ENCODE measurements at places on chromosomes 6 and 20. TPM values are rescaled to one million over a fixed set of nuclear protein-coding genes. Genes with fewer than 3 reads are reported as not detected.

The SLC29A1 gene
- 23.1 TPM for total RNA-seq

The ZMYND8 gene
- total RNA-seq = 46.1 TPM

The RGS17 gene
- total RNA-seq = not detected

The WFDC10B gene
- not detected for total RNA-seq

The ZC2HC1B gene
- not detected for total RNA-seq
